GM13977 (cell line): ENCODE measurements at places on chromosomes 1 and 21.

DNA sequence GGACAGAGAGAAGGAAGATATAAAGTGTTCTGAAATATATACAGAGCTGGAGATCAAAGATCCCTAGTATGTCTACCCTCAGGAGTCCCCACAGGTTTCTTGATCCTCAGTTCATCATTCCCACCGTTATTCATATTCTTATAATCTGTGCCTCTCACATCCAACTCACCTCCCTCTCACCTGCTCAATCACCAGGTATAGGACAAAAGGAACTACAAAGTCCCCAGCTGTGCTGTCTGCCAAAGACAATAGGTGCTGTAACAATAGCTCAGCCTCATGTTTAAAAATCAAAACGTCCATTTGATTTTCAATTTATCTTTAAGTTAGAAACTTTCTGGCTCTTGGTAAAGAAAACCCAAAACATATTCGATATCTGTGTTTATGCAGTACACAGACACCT is 121.1 kb upstream of the PKN2 start:
- no peak for DNase-seq

GRCh38 chr1:154133256-154133655 is 21.6 kb downstream of the NUP210L start:
- DNase-seq = no peak

GRCh38 chr1:71548398-71548890 is 467.6 kb upstream of the ZRANB2 start:
- no peak for DNase-seq

DNA sequence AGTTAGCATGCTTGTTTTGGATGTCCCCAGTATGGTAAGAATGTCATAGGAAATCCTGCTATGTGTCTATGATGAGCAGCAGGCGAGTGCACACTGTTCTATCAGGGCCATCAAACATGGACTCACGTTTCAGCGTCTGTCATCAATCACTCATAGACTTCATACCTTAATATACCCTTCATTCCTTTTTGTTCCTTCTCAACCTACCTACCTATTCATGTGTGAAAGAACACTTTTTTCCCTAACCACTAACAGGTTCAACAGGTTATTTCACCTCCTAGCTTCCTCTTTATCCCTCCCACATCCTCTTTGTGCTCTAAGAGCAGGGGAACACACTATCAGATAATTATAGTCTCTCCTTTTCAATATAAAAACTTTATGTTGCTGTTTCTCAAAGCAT is 300.6 kb downstream of the TM2D1 start:
- DNase-seq = no peak

DNA sequence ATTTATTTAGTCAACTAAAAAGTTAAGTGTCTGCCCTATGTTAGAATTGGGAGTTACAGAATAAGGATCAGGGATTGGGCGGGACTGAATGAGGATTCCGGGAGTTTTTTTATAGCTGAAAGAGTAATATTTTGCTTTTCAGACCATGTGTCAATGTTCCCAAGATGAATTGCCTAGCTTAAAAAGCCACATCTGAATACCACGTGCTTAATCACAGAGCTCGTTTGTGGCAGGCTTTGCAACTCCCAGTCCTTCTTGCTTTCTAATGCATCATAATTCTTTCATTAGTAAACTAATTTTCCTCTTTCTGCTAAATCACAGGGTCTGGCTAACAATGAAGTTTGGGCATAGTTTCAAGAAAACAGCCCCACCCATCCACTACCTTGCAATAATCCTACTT is 4.2 kb upstream of the BCL10 start:
- no peak for DNase-seq
